ENCODE measurements at places on chromosomes 3 and 15.

DNA sequence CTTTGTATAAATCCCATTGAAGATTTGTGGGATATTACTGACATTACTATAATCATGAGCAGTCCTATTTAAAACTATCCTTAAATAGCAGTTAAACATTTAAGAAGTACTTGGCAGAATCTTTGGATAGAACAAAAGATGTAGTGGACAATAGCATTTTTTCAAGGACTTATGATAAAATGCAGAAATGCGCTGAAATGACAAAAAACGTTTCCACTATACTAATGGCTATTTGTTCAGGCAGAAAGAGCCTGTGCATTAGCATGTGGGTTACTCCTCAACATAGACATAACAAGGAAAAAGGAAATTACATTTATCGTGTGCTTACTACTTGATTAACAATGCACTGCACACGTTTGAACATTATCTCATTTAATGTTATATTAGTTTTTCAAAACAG is 80.7 kb downstream of the GADL1 start:
- DNase-seq: no peak

GRCh38 chr3:19972054-19972453 is 25.2 kb downstream of the RAB5A start:
- no peak for DNase-seq

- no peak for DNase-seq
Observed at GRCh38 chr3:193119926-193120325, 121.1 kb upstream of the PLAAT1 start.

DNA sequence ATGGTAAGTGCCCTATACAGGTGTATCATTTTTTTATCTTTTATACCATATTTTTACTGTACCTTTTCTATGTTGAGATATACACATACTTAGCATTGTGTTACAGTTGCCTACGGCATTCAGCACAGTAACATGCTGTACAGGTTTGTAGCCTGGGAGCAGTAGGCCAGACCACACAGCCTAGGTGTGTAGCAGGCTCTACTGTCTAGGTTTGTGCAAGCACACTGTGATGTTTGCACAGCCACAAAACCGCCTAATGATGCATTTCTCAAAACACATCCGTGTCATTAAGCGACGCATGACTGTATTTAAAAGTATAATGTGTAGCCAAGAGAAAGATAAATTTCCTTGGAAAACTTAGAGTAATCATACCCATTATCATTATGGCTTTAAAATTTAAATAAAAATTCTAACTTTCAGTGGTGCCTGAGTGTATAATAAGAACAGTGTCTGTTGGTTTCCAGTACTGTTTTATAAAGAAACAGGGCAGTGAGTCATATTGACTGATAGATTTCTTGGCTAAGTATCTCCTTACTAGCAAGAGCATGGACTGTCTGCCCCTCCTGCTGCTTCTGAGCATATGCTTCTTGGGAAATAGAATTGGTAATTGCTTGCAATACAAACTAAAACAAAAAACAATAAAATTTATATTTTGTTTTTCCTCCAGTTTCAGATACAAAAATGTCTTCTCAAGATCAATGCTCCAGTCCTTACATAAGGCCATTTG is 18.3 kb downstream of the CALML4 start:
- DNase-seq: no peak

DNA sequence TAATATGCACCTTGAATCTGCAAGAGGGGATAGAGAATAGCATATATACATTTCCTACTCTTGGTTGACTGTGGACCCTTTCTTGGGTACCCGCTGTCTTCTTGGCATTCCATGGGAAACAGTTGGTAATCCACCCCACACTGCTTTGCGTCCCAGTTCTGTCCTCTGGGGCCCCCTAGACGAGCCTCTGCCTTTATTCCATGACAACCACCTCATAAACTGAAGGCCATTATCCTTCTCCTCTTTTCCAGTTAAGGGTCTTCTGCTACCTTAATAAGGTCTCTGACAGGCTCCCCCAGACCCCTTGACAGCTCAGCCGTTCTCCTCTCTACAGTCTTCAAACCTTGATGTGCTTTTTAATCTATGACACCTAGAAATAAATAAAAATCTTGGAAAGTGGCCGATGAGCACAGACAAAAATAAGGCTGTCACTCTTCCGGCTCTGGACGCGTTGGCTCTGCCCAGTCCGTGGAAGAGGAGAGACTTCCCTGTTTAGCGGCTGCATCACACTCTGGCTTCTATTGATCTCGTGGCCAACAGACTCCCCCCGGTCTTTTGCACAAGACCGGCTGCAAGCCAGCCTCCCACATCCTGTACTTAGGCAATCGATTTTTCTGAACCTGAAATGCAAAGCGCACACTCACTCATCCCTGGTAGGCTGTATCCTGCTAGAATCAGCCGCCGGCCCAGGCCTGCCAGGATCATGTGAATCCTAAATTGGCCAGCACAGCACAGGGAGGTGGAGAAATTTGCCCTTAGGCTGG is 251.0 kb upstream of the TLE3 start:
- DNase-seq: no peak

GRCh38 chr3:138919325-138919724 is 27.6 kb downstream of the FOXL2 start:
- DNase-seq: no peak
